Activated T-cell treated with anti-CD3 and anti-CD28 coated beads for 24 hours (primary cell): ENCODE measurements at places on chromosomes 11 and 22.

GRCh38 chr22:48884324-48884723, 943.3 kb downstream of the BRD1 start:
- no peak for DNase-seq

GRCh38 chr11:22786475-22786874, 43.1 kb downstream of the SVIP start:
- DNase-seq = no peak

GRCh38 chr11:107928767-107929507, 689 bp downstream of the RAB39A start:
- no peak for DNase-seq

DNA sequence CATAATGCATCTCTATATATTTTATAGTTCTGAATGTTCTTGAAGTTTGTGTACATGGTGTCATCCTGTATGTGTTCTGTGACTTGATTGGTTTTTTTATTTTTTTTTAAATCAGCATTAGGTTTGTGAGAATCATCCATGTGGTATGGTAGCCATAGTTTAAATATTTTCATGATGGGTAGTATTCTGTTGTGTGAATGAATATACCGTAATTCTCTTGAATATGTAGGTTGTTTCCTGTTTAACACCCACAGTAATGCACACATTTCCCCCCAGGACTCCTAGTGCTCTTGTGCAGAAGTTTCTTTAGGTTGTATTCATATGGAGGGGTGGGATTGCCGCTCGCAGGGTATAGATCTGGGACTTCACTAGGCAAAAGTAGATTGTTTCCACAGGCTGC, 2.0 kb downstream of the PACS1 start:
- DNase-seq = no peak

DNA sequence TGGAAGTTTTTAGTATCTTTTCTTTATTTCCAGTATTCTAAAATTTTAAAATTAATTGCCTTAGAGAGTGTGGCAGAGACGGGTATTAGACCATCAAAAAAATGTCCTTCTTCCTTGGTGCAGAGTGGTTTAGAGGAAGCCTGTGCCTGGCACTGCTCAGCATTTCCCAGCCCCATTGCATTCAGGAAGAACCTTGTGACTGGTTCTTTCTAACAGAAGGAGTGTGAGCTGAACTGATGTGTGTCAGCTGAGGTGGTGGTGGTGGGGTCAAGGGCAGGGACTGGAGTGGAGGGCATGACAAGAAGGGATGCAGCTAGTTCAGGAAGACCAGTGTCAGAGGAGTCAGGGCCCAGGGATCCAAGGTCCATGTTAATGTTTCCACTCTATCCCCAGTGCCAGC, 58.7 kb upstream of the FDX1 start:
- no peak for DNase-seq

- DNase-seq = no peak
Observed at GRCh38 chr11:69459848-69460539, 21.5 kb upstream of the LINC01488 start.

GRCh38 chr11:94678236-94678635, 89.9 kb upstream of the AMOTL1 start:
- no peak for DNase-seq

DNA sequence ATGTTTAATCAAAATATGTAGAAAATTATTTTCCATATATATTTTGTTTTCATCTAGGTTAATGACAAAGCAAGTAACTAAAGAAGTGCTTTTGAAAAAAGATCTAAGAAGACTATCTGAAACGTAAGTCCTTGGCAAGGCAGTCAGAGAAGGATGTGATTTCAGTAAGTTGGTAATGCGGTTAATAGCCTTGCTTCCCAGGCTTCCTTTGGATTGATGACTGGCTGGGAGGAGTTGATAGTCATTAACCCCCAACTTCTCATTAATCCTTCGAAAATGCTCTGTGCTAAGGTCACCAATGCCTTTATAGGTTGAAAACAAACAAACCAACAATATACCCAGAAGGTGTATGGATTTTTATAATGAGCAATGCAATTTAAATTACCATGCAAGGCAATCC, 1326.5 kb downstream of the LRRC4C start:
- DNase-seq = no peak
